Central memory CD8-positive, alpha-beta T cell (primary cell): ENCODE measurements at places on chromosomes 6 and 20.

DNA sequence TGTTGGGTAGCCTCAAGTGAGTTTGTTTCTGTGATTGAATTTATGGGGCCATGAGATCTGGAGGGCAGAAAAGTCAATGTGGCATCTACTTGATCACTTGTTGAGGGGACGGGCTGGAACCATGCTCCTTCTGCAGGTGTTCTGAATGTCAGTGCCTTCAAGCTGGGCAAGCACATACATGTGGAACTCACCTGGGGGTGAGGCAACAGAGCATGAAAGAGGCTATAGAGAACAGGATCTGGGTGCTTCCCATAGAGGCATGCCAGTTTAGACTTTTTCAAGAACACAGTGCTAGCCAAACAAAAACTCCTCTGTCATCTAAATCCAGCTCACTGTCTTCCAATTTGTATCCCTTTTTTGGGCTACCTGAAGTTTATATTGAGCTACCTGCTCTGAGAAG is 77.8 kb upstream of the SLC35B3 start:
- no peak overlapping the region for H3K27ac ChIP-seq
- H3K27me3 ChIP-seq, result no peaks in the 10 kb centered on the region
- DNase-seq, result no peak

DNA sequence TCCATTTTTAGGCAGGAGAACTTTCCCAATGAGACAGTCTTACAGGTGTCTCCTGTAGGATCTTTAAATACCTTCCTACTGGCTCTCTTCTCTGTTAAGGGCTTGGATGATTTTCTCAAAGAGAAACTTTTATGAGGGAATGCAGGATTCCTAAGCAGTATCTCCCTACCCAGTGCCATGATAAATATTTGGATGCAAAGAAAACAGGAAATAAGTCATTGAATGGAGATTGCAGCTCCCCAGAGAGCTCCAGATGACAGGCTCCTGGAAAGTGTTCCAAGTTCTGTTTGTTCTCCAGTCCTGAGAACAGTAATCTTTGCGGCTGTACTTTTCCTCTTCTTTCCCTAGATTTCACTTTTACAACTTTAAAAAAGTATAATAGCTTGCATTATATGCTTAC is 2.4 kb upstream of the SCGN start:
- H3K4me3 ChIP-seq, result no peak overlapping the region
- H3K27ac ChIP-seq, result no peak overlapping the region
- no peaks in the 10 kb centered on the region for H3K36me3 ChIP-seq
- H3K27me3 ChIP-seq, result peaks cover 71% of the 10 kb centered on the region
- no peak for DNase-seq

DNA sequence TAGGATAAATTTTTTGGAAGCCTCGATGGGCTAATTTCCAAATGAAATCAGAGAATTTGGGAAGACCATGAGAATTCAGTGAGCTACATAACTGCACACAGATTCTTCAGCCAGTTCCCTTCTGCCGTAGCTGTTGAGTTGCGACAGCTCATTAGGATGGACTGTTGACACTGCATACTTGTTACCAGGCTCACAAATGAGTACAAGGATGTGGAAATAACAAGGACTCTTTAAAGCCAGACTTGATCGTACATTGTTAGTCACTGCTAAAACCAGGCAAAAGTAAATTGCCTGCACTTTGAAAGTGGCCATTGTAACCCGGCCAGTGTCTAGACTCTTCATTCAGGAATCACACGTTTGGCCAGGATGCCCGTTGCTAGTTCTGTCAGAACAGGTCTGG is 37.0 kb downstream of the NDUFAF5 start:
- H3K4me1 ChIP-seq, result no peaks in the 10 kb centered on the region
- no peak overlapping the region for H3K27ac ChIP-seq
- peaks cover 8% of the 10 kb centered on the region for H3K27me3 ChIP-seq
- no peak for DNase-seq
- no peak overlapping the region for H3K4me3 ChIP-seq

- H3K4me3 ChIP-seq, result no peak overlapping the region
- no peak for DNase-seq
- no peak overlapping the region for H3K27ac ChIP-seq
- peaks cover 1% of the 10 kb centered on the region for H3K36me3 ChIP-seq
- peaks cover 36% of the 10 kb centered on the region for H3K27me3 ChIP-seq
These were observed 9.2 kb downstream of the TMC2 start for GRCh38 chr20:2545594-2545993.

DNA sequence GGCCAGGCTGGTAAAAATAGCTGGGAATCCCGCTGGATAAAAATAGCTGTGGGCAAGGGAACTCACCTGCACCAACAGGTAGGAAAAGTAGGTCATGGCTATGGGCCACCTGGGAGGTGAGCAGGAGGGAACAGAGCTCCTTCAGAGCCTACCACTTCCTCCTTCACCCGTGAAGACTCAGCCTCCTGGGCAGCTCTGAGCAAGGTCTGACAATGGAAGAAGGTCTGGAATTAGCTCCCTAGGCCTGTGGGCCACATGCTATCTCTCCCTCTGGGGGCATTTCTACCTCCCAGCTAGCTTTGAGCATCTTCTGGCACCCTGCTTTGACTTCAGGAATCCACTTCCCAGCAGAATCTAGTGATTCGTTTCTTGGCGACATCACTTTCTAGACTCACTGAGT is 153.9 kb downstream of the MRPL14 start:
- no peaks in the 10 kb centered on the region for H3K36me3 ChIP-seq
- DNase-seq, result no peak
- H3K4me1 ChIP-seq, result peaks cover 6% of the 10 kb centered on the region
- H3K27ac ChIP-seq, result no peak overlapping the region
- H3K27me3 ChIP-seq, result peaks cover 27% of the 10 kb centered on the region

GRCh38 chr20:6103301-6103700 is 19.5 kb downstream of the FERMT1 start:
- no peaks in the 10 kb centered on the region for H3K4me1 ChIP-seq
- H3K4me3 ChIP-seq, result no peak overlapping the region
- no peak overlapping the region for H3K27ac ChIP-seq
- peaks cover 36% of the 10 kb centered on the region for H3K27me3 ChIP-seq
- no peaks in the 10 kb centered on the region for H3K36me3 ChIP-seq

GRCh38 chr6:158040051-158040803 is 58.6 kb downstream of the SYNJ2 start:
- H3K36me3 ChIP-seq, result peaks cover 3% of the 10 kb centered on the region
- H3K4me1 ChIP-seq, result peaks cover 8% of the 10 kb centered on the region
- DNase-seq, result no peak

DNA sequence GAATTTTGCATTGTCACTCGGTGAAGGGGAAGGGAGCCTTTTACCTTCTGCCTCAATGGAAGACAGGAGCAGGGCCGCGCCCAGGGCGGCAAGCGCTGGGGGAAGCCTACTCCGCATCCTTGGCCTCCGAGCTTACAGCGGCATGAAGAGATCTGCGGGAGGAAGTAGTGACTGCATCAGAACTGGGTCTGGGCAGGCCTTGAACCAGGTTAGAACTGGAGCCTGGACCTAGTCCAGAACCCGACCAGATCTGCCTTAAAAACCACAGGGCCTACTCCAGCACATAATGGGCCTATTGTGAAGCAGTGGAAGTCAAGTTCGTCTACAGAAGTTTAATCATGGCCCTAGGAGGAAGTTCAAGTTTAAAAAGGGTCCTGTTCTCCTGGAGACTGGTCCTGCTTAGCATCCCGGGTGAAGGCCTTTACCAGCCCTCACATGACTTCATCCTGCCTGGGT is 3.1 kb downstream of the COL12A1 start:
- H3K4me3 ChIP-seq, result no peak overlapping the region
- peaks cover 42% of the 10 kb centered on the region for H3K4me1 ChIP-seq
- DNase-seq, result no peak
- peaks cover 69% of the 10 kb centered on the region for H3K27me3 ChIP-seq
- no peak overlapping the region for H3K27ac ChIP-seq
- H3K36me3 ChIP-seq, result peaks cover 13% of the 10 kb centered on the region

DNA sequence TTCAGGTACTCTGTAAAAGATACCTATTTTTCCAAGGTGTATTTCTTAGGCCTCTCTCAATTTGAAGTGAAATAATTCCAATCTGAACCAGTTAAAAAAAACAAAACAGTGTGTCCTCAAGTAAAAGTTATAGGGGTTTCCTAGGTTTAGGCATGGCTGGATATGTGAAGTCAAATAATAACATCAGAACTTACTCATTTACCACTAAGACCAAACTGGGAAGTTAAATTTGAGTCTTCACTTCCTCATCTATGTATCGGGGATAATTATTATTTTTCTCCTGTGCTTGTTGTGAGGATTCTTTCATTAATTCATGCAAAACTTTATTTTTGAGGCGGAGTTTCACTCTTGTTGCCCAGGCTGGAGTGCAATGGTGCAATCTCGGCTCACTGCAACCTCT is 86.2 kb upstream of the PTPRK start:
- H3K27me3 ChIP-seq, result no peaks in the 10 kb centered on the region
- H3K27ac ChIP-seq, result no peak overlapping the region
- DNase-seq, result no peak
- no peaks in the 10 kb centered on the region for H3K4me1 ChIP-seq

DNA sequence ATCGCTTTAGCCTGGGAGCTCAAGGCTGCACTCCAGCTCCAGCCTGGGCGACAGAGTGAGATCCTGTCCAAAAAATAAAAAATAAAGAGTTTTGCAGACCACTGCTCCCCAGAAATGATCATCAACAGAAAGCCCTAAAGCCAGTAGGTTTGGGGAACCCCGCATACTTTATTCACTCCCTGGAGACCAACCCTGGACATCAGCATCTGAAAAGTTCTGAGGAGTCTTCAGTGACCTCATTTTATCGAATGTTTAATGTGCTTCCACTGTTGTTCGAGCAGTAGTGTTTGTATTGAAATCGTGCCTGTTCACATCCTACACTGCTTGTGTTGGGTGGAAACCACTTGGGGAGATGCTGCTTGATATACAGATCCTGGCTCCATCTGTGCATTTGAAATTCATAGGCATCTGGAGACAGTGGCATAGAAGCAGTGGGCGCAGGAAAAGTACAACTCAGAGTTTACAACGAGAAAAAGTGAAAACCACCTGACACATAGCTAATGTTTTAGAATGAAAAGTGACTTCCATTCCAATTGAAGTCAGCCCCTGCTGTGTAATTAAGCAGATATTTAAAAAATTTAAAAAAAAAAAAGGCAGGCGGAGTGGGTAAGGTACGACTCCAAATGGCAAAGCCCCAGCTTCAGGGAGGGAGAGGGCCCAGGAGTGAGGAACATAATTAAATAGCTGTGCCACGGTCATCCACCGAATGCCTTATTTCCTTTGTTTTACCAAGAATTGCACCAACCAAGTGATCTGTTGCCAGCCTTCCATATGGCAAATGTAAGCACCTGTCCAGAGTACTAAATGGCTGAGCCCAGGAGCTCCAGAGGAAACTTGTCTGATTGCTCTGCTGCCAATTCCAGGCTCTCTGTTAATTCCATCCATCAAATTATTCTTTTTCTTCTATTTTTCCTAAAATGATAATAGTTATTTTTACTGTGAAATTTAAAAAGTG is 100.4 kb upstream of the NAA20 start:
- peaks cover 12% of the 10 kb centered on the region for H3K27me3 ChIP-seq
- no peak overlapping the region for H3K4me3 ChIP-seq
- no peak overlapping the region for H3K27ac ChIP-seq
- no peak for DNase-seq
- no peaks in the 10 kb centered on the region for H3K4me1 ChIP-seq
- H3K36me3 ChIP-seq, result no peaks in the 10 kb centered on the region

GRCh38 chr6:166996406-166996805 is 2.8 kb upstream of the CEP43 start:
- no peak overlapping the region for H3K4me3 ChIP-seq
- DNase-seq, result no peak
- peaks cover 23% of the 10 kb centered on the region for H3K4me1 ChIP-seq
- no peaks in the 10 kb centered on the region for H3K27me3 ChIP-seq
- H3K27ac ChIP-seq, result no peak overlapping the region

DNA sequence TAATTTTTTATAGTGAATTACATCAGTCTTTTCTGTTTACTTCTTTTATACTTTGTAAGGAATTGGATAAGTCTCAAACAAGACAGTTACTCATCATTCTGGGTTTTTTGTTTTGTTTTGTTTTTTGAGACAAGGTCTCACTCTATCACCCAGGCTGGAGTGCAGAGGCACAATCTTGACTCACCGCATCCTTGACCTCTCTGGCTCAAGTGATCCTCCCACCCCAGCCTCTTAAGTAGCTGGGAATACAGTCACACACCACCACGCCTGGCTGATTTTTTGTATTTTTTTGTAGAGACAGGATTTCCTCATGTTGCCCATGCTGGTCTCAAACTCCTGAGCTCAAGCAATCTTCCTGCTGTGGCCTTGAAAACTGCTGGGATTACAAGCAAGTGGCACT is 524.3 kb downstream of the EYS start:
- no peak overlapping the region for H3K27ac ChIP-seq
- no peaks in the 10 kb centered on the region for H3K36me3 ChIP-seq
- no peaks in the 10 kb centered on the region for H3K27me3 ChIP-seq
- no peak overlapping the region for H3K4me3 ChIP-seq
- no peaks in the 10 kb centered on the region for H3K4me1 ChIP-seq

DNA sequence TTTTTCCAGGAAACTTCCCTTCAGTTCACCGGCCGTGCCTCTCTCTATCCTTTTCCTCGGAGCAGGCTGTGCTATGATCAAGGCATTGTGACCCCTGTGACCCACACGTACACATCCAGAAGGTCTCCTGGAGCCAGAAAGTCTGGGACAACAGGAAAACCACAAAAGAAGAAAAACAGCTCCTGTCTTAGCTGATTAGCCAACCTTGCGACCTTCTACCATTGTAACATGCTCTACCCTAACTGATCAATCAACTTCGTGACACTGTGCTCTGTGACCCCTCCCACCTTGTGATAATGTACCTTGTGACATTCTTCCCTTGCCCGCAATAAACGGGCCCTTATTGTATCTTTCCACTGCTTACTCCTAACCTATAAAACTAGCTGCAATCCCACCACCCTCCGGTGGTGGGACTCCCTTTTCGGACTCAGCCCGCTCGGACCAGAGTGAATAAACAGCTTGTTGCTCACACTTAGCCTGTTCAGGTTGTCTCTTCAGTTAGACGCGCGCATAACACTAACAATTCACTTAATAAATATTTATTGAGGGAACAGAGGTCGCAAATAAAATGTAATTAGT is 24.2 kb downstream of the ZNF311 start:
- no peak for DNase-seq
- H3K36me3 ChIP-seq, result peaks cover 28% of the 10 kb centered on the region
- peak overlapping the region; percentile 97 for H3K4me3 ChIP-seq
- H3K4me1 ChIP-seq, result peaks cover 54% of the 10 kb centered on the region
- H3K27ac ChIP-seq, result peak overlapping the region; percentile 100
- H3K27me3 ChIP-seq, result peaks cover 71% of the 10 kb centered on the region

GRCh38 chr6:116447052-116447451 is 14.1 kb upstream of the CALHM6 start:
- peaks cover 1% of the 10 kb centered on the region for H3K36me3 ChIP-seq
- no peak overlapping the region for H3K4me3 ChIP-seq
- H3K4me1 ChIP-seq, result peaks cover 8% of the 10 kb centered on the region
- H3K27me3 ChIP-seq, result peaks cover 35% of the 10 kb centered on the region
- DNase-seq, result no peak
- H3K27ac ChIP-seq, result no peak overlapping the region

GRCh38 chr6:24194978-24195700 is 69.1 kb downstream of the NRSN1 start:
- peaks cover 42% of the 10 kb centered on the region for H3K27me3 ChIP-seq
- H3K36me3 ChIP-seq, result no peaks in the 10 kb centered on the region
- no peak overlapping the region for H3K4me3 ChIP-seq
- no peak overlapping the region for H3K27ac ChIP-seq
